ENCODE measurements at places on chromosomes 11 and 22.

- no peak for DNase-seq
Measured at GRCh38 chr11:123800036-123800435, 6.1 kb downstream of the OR6M1 start.

DNA sequence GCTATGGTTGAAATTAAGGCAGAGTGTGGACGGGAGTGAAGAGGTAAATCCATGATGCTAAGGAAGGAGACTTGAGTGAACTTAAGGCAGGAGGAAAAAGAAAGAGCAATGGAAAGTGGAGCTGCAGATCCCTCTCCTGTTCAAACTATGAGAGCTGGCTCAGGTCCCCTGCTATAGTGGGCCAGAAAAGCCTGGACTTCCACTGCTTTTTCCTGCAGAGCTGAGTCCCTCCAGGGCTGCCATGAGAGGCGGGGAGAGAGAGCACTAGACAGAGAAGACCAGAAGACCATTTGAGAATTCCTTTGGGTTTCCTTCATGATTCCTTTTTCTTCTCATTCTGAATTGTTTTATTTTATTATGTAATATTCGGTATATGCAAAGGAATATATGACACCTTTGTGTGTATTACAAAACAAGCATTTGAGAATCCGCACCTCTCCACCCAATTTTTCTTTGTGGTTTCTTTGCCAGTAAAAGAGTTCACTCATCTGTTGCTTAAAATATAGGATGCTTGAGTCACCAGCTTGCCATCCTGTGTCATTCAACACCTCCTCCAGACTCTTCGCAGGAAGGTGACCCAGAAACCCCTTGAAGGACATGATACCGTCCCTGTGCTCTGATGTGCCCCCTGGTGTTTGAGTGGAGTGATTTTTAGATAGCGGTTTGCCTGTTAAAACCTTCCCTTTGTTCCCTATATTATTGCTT lies 24.4 kb downstream of the SREBF2 start:
- no peak for DNase-seq

DNA sequence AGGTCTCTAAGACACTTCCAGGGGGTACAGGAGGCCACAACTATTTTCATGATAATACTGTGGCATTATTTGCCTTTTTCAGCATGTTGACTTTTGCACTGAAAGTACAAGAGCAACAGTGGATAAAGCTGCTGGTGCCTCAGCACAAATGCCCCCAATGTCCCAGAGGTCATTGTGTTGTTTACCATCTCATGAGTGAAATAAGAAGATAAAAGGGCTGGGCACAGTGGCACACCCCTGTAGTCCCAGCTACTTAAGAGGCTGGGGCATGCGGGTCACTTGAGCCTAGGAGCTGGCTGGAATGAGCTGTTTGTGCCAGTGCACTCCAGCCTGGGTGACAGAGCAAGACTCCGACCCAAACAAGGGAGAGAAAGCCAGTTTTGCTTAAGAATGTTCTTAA lies 72.6 kb upstream of the RAB1B start:
- DNase-seq, result no peak

GRCh38 chr11:110349138-110349996 lies 53.0 kb upstream of the RDX start:
- DNase-seq, result no peak

GRCh38 chr11:72343006-72343756 lies 91.2 kb downstream of the CLPB start:
- DNase-seq, result no peak

DNA sequence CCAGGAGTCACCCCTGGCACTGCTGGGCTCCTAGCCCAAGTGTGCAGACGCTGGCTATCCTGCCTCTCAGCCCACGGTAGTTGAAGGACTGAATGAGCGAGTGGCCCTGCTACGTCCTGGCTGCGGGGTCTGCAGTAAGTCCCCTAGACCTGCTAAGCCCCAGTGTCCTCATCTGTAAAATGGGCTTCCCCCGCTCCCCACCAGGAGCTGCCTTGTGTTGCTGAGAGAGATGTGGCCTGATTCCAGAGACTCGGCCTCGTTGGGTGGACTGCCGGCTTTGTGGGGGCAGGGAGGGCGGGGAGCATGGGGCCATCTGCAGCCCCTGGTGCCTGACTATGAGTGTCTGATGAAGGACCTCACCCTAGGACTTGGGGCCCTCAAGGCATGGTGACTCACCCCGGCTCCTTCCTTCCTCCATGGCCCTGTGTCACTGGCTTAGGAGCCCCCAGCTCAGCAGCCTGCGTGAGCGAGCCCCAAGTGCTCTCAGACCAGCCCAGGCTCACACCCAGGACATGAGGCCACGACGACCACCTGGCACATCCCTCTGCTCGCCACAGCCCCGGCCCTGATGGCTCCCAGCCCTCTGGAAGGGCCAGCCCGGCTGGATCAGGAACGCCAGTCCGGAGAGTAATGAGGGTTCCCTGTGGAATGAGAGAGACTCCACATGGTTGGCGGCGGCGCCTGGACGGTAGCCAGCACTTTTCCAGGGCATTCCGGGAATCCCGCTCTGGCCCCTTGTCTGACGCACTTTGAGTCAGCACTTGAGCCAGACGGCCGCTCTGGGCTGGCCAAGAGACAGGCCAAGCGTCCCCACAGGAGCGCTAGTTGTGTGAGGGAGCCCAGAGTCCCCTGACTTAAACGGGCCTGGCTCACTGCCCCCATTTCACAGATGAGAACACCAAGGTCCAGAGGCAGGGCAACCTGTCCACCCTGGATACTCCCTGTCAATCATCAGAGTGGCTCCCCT lies 50.5 kb upstream of the SHISAL1 start:
- DNase-seq, result peak; percentile 63

- no peak for DNase-seq
Measured at GRCh38 chr11:116409238-116409637, 363.5 kb downstream of the BUD13 start.

DNA sequence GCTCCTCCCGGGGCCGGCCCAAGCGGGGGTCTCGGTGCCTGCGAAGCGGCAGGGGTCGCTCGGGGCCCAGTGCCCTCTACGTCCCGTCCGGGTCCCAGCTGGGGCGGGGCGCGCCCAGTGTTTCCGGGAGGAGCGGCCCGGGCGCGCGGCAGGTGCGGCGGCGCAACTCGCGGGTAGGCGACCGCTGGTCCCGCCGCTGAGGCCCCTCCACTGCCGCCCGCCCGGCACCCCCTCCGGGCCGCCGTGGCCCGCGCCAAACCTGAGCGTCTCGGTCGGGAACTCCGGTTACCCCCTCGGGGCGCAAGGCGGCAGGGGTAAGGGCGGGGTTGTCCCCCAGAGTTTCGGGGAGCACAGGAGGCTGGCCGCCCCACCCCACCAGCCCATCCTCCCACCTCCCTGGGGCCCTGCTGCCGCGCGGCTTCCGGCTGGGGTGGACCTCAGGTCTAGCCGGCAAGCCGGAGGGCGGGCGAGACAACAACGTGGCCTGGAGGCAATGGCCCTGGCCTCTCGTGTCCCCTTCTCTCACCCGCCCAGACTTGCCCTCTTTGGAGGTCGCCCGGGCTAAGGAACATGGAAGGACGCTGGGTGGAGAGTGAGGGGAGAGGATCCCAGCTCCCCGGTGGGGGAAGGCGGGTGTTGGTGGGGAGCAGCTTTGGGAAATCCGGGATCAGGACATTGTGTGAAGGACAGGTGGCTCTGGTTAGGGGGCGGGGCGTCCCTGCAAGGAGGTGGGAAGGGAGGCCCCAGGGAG lies 398 bp upstream of the CRACR2B start:
- DNase-seq, result no peak

DNA sequence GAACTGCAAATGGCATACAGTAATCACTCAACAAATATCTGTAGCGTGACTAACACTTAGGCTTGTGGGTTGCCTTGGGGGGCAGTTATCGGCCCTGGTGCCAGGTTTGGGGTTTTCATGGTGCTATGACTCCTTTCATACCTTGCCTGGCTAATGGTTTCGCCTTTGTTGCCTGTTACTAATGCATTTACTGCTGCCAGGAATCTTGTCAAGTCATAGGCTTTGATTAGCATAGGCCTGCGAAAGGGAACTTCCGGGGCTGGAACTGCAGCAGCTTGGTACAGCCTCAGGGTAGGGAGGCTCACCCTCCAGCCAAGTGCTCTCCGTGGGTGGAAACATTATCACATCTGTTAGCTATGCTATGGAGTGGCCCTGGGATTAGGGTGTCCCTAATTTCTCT lies 13.2 kb downstream of the SLC25A18 start:
- DNase-seq, result peak; percentile 52

- no peak for DNase-seq
Measured at GRCh38 chr22:31526270-31526669, 29.9 kb downstream of the SFI1 start.
